ENCODE measurements at places on chromosomes 2 and 18. TPM values are rescaled to one million over a fixed set of nuclear protein-coding genes. Genes with fewer than 3 reads are reported as not detected.

AKAIN1 gene
- total RNA-seq, result not detected

CEBPZ gene
- 50.6 TPM for total RNA-seq

CAPN14 gene
- total RNA-seq, result 0.13 TPM

HOXD8 gene
- 10.2 TPM for total RNA-seq

CELF4 gene
- not detected for total RNA-seq
